CD4-positive, CD25-positive, alpha-beta regulatory T cell (primary cell): ENCODE measurements at places on chromosomes 5 and 9. TPM values are rescaled to one million over a fixed set of nuclear protein-coding genes. Genes with fewer than 3 reads are reported as not detected.

DNA sequence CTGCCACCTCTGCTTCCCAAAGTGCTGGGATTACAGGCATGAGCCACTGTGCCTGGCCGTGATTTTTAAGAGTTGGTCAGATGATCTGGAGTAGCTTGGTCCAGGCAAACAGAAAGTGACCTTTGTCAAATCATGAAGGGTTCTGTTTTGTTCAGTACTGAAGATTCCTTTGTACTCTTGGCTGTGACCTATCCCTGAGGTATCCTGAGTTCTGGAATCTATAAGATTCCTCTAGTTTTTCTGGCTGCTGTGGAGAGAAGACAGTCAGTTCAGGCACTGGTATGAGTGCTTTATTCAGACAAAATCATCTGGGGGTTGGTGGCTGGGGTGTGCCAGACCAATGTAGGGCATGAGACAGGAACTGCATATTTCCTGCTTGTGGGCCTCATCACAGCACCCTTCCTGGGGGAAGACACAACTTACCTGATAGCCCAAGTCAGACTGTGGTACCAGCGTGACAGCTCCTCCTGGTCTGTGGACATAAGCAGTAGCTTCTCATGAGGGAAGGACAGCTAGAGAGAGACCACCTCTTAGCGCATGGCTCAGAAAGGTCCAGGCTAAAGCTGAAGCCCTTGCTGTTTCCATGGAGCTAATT is 3.1 kb downstream of the ARHGEF39 start:
- peaks cover 11% of the 10 kb centered on the region for H3K36me3 ChIP-seq
- peak overlapping the region; percentile 55 for H3K4me3 ChIP-seq
- no peaks in the 10 kb centered on the region for H3K27me3 ChIP-seq

DNA sequence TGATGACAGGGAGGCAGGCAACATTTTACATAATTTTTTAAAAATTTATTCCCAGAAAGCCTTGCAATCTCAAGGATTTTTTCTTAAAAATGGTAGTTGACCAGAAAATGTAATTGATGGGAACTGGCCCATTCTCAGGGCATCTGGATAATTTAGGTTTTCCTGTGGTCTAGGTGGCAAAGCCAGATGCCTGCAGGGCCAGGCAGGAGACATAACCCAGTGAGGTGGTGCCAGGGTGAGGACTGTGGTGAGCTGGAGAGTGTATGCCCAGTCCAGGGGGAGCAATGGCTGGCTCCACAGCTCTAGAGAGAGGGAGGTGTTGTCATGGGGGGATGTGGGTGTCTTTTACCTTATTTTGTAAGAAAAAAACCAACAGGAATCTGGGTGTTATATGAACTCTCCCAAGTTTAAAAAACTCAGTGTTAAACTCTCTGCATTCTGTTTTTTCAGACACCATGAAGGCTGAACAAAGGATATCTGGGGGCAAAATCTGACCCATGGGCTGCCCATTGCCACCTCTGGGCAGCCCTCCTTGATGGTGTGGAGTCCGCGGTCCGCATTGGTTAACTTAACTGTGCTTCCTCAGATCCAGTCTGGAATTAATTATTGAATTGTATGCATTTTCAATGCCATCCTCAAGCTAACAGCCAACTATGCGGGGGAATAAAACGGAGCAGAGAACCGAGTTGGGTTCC is 43.9 kb downstream of the BOD1 start:
- no peak overlapping the region for H3K4me3 ChIP-seq
- no peaks in the 10 kb centered on the region for H3K36me3 ChIP-seq
- no peaks in the 10 kb centered on the region for H3K27me3 ChIP-seq
- H3K4me1 ChIP-seq, result peaks cover 8% of the 10 kb centered on the region

- no peaks in the 10 kb centered on the region for H3K27me3 ChIP-seq
- H3K36me3 ChIP-seq, result peaks cover 39% of the 10 kb centered on the region
- peak overlapping the region; percentile 68 for H3K4me3 ChIP-seq
Observed at GRCh38 chr9:137757613-137758029, 120.0 kb upstream of the CACNA1B start.

DNA sequence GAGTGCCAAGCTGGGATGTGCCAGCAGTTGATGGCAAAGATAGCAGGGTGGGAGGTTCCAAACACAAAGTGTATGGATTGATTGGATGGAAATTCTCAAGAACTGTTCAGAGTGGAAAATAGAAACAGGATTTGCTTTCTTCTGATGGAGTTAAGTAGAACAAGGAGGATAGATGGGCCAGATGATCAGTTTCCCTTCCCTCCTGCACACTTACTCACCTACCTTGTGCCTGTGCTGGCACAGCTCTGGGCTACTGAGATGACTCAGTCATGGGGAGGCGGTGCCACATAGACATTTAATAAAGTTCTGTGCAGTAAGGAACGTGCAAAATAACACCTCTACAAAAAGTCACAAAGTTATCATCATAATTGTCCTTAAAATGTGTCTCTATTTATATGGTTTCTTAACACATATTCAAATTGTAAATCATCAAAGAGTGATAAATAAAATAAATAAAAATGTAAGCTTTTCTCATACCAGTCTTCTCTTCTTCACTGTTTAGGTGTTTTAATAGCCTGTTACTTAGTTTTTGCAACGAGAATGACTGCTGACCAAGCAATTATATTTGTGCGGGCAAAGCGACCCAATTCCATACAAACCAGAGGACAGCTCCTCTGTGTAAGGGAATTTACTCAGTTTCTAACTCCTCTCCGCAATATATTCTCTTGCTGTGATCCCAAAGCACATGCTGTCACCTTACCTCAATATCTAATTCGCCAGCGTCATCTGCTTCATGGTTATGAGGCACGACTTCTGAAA is 12.7 kb downstream of the PTPDC1 start:
- H3K4me1 ChIP-seq, result no peaks in the 10 kb centered on the region
- no peak overlapping the region for H3K4me3 ChIP-seq
- H3K27ac ChIP-seq, result no peak overlapping the region

DNA sequence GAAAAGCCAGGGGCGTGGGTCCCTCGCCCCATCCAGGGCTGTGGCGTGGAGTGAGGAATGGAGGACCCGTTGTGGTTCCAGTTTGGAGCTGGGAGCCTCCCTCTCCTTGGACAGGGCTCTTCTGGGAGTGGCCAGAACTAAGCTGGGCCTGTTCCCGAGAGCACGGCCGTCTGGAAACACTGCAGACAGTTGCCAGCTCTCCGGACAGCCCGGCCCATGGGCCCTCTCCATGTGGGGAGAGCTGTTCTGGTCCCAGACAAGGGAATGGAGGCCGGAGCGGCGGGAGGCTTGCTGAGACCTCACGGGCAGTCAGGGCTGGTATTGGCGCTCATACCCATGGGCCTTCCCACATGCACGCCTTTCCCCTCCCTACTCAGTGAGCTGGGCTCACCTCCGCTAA is 45.2 kb upstream of the FCN2 start:
- no peak overlapping the region for H3K4me3 ChIP-seq
- H3K4me1 ChIP-seq, result no peaks in the 10 kb centered on the region
- no peak overlapping the region for H3K27ac ChIP-seq
- no peak for DNase-seq
- H3K36me3 ChIP-seq, result no peaks in the 10 kb centered on the region

DNA sequence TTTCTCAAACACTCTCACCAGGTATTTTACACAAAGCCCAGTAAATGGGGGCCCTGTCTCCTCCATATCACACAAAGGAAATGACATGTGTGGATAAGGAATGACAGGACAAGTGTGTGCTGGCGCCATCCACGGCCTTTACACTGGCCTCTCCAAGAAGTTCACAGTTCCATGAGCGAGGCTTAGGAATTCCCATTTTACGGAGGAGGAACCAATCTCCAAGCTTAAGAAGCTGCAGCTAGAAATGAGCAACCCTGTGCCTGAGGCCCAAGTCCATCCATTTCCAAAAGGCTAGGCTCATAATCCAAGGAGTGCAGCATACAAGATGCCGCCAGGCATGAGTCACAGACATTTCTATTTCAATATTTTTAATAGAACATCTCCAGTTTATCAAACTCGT is 203.4 kb downstream of the AUH start:
- H3K27me3 ChIP-seq, result no peaks in the 10 kb centered on the region
- H3K4me1 ChIP-seq, result peaks cover 18% of the 10 kb centered on the region
- H3K27ac ChIP-seq, result no peak overlapping the region
- H3K4me3 ChIP-seq, result no peak overlapping the region
- no peaks in the 10 kb centered on the region for H3K36me3 ChIP-seq
- no peak for DNase-seq

- no peak overlapping the region for H3K27ac ChIP-seq
- no peak overlapping the region for H3K4me3 ChIP-seq
- H3K27me3 ChIP-seq, result no peaks in the 10 kb centered on the region
- no peaks in the 10 kb centered on the region for H3K36me3 ChIP-seq
Observed at GRCh38 chr9:12705738-12706391, 12.7 kb downstream of the TYRP1 start.

- H3K4me1 ChIP-seq, result no peaks in the 10 kb centered on the region
- H3K36me3 ChIP-seq, result no peaks in the 10 kb centered on the region
- H3K4me3 ChIP-seq, result no peak overlapping the region
- no peak for DNase-seq
Observed at GRCh38 chr9:36970007-36970888, 63.8 kb downstream of the PAX5 start.

- H3K4me1 ChIP-seq, result peaks cover 12% of the 10 kb centered on the region
- no peaks in the 10 kb centered on the region for H3K36me3 ChIP-seq
- peaks cover 4% of the 10 kb centered on the region for H3K27me3 ChIP-seq
- peak; percentile 66 for DNase-seq
- H3K27ac ChIP-seq, result no peak overlapping the region
- peak overlapping the region; percentile 53 for H3K4me3 ChIP-seq
Observed at GRCh38 chr5:32709750-32710549, 1.2 kb upstream of the NPR3 start.

GRCh38 chr5:157596487-157596886 is 20.9 kb upstream of the ADAM19 start:
- no peaks in the 10 kb centered on the region for H3K27me3 ChIP-seq
- peak; percentile 78 for DNase-seq
- H3K27ac ChIP-seq, result peak overlapping the region; percentile 44
- H3K36me3 ChIP-seq, result no peaks in the 10 kb centered on the region

GRCh38 chr5:68746643-68747420 is 347.0 kb upstream of the SLC30A5 start:
- H3K27ac ChIP-seq, result no peak overlapping the region
- no peaks in the 10 kb centered on the region for H3K36me3 ChIP-seq
- no peak overlapping the region for H3K4me3 ChIP-seq
- no peak for DNase-seq
- peaks cover 2% of the 10 kb centered on the region for H3K27me3 ChIP-seq

- H3K4me1 ChIP-seq, result peaks cover 7% of the 10 kb centered on the region
- DNase-seq, result peak; percentile 33
- H3K4me3 ChIP-seq, result no peak overlapping the region
- H3K27ac ChIP-seq, result no peak overlapping the region
Observed at GRCh38 chr5:1380011-1380817, 35.3 kb upstream of the CLPTM1L start.

- H3K27me3 ChIP-seq, result peaks cover 8% of the 10 kb centered on the region
- H3K4me3 ChIP-seq, result no peak overlapping the region
- H3K36me3 ChIP-seq, result no peaks in the 10 kb centered on the region
- no peaks in the 10 kb centered on the region for H3K4me1 ChIP-seq
Observed at GRCh38 chr9:91062281-91062680, 260.7 kb downstream of the SYK start.

DNA sequence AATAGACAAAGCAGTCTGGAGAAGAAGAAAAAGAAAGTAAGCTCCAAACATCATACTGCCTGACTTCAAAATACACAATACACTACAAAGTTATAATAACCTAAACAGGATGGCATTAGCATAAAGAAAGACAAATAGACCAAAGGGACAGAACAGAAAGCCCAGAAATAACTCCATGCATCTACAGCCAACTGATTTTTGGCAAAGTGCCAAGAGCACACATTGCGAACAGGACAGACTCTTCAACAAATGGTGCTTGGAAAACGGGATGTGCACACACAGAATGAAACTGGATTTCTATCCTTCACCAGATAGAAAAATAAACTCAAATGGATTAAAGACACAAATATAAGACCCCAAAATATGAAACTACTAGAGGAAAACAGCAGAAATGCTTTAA is 66.6 kb upstream of the SPATA31E1 start:
- no peaks in the 10 kb centered on the region for H3K4me1 ChIP-seq
- no peak for DNase-seq
- no peaks in the 10 kb centered on the region for H3K36me3 ChIP-seq
- H3K4me3 ChIP-seq, result no peak overlapping the region
- no peak overlapping the region for H3K27ac ChIP-seq

GRCh38 chr9:3916411-3916810 is 383.5 kb downstream of the GLIS3 start:
- no peaks in the 10 kb centered on the region for H3K4me1 ChIP-seq
- H3K27ac ChIP-seq, result no peak overlapping the region
- no peak for DNase-seq
- H3K36me3 ChIP-seq, result no peaks in the 10 kb centered on the region

DNA sequence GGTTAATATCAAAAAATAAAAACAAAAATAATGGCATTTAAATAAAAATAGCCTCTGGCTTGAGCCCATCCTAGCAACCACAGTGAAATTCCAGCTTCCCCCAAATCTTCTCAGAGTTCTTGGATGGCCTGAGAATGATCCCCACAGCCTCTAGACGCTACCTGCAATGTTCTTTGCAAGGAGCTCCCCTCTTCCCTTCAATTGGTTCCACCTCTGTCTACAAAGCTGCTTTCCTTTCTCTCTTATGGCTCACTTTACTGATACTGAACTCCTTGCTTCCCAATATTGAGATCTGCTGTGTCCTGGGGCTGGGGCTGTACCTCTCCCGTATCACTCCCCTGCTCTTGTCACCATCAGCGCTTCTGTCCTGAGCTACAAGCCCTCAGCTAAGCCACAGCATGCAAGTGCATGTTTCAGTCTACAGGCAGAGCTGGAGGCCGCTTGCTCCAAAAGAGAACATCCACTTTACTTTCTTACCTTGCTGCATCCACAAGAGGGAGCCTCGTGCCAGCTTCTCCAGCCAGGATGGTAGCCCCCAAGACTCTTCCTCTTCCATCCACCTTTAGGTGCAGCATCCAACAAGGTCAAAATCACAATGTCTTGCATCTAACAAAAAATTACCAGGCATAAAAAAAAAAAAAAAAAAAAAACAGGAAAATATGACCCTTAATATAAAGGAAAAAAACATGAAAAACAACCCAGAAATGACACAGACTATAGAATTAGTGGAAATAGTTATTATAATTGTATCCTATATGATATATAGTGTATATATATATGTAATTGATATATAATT is 57.4 kb upstream of the PRSS3 start:
- no peaks in the 10 kb centered on the region for H3K4me1 ChIP-seq
- no peaks in the 10 kb centered on the region for H3K36me3 ChIP-seq
- H3K27me3 ChIP-seq, result no peaks in the 10 kb centered on the region
- DNase-seq, result no peak
- no peak overlapping the region for H3K4me3 ChIP-seq

- no peak overlapping the region for H3K4me3 ChIP-seq
- no peak for DNase-seq
- no peak overlapping the region for H3K27ac ChIP-seq
- H3K27me3 ChIP-seq, result no peaks in the 10 kb centered on the region
- no peaks in the 10 kb centered on the region for H3K4me1 ChIP-seq
Observed at GRCh38 chr9:130885484-130886375, 10.9 kb downstream of the QRFP start.

Gene TLX3
- not detected for polyA plus RNA-seq

Gene SLC4A9
- polyA plus RNA-seq, result not detected

Gene ABO
- not detected for polyA plus RNA-seq

Gene OLFML2A
- not detected for polyA plus RNA-seq

Gene KIF12
- not detected for polyA plus RNA-seq

Gene MYMK
- not detected for polyA plus RNA-seq

Gene MSX2
- not detected for polyA plus RNA-seq

Gene C9
- not detected for polyA plus RNA-seq

Gene PCDHB5
- not detected for polyA plus RNA-seq
